Stimulated activated CD8-positive, alpha-beta memory T cell treated with anti-CD3 and anti-CD28 coated beads, Interleukin-2, amount 100 ng/mL, for 48 hours (primary cell): ENCODE measurements at places on chromosomes 3 and 15.

DNA sequence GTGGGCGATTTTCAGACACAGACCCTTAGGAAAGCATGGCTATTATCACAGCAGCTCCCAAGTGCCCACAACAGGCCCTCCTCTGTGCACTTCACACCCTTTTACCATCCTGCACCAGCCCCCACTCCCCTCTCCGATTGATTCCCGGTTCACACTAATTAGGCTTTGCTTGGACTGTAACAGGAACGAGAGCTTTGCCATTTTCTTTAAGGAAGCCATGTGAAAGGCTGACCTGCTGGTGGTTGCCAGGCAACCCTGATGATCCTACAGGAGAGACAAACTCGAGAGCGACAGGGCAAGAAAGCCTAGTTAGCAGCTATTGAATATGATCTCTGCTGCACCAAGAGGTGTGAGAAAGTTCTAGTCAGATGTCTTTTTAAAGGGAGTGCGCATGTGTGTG, 28.2 kb upstream of the DET1 start:
- DNase-seq: no peak

GRCh38 chr15:41860049-41860828, 21.6 kb downstream of the PLA2G4B start:
- no peak for DNase-seq

- peak; percentile 27 for DNase-seq
Measured at GRCh38 chr3:101574388-101575112, 570 bp downstream of the PCNP start.

- DNase-seq: no peak
Measured at GRCh38 chr3:125179884-125180240, 32.7 kb downstream of the SLC12A8 start.
